Type B pancreatic cell (in vitro differentiated cells): ENCODE measurements at places on chromosomes 13 and 19. TPM values are rescaled to one million over a fixed set of nuclear protein-coding genes. Genes with fewer than 3 reads are reported as not detected.

The GPR4 gene
- total RNA-seq = not detected in 2 replicates

GRCh38 chr19:13097463-13098258 lies 5.0 kb downstream of the LYL1 start:
- no peak for DNase-seq

GRCh38 chr19:42440357-42441048 lies 2.2 kb downstream of the CXCL17 start:
- peak; percentile 78 for DNase-seq

GRCh38 chr13:32845952-32846950 lies 170.0 kb upstream of the KL start:
- DNase-seq = no peak

GRCh38 chr13:85665286-85665685 lies 133.9 kb downstream of the SLITRK6 start:
- no peak for DNase-seq

The CEACAM7 gene
- 4.4 and 8.0 TPM in 2 replicates for total RNA-seq

The ONECUT3 gene
- 0.94 and 5.9 TPM in 2 replicates for total RNA-seq

The PTPRH gene
- 3.9 and 4.3 TPM in 2 replicates for total RNA-seq

The PEX11G gene
- 4.8 and 5.7 TPM in 2 replicates for total RNA-seq

The GFY gene
- not detected in 2 replicates for total RNA-seq

GRCh38 chr19:2391118-2391725 lies 31.2 kb downstream of the TMPRSS9 start:
- DNase-seq = no peak

GRCh38 chr13:36211567-36211966 lies 2.8 kb downstream of the SOHLH2 start:
- no peak for DNase-seq

GRCh38 chr13:110700641-110701040 lies 5.3 kb downstream of the CARS2 start:
- DNase-seq = no peak

The NLRP7 gene
- total RNA-seq = 0.98 TPM in 1 of 2 replicates, not detected in the other

The MAP2K2 gene
- total RNA-seq = 144 TPM in 2 replicates

The CYP4F2 gene
- not detected in 2 replicates for total RNA-seq

DNA sequence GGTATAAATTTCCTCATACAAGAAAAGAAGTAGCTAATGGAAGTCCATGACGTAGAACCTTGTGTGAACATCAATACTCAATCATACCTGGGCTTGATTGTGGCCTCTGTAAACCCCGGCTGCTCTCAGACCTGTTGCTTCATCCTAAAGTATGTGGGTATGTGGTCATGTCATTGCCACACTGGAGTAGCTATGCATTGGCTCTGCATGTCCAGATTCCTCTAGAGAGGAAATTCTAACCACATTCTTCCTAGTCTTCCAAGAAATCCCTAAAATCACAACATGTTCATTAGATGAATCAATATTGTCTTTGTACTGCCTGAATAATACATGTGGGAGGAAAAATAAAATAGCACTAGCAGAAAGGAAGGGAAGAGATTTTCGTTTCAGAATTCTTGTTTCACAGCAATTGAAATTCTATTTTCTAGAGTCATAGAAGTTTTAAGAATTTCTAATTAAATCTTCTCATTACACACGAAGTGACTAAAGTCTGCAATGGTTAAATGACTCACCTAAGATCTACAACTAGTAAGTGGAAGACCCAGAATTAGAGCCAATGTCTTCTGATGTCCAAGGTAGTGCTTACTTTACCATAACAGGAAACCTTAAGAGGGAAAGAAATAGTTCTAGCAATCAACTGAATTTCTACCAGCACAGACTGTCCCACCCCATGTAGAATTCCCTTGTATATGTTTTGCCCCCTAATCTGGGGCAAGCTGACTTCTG lies 28.0 kb downstream of the RXFP2 start:
- DNase-seq = no peak

- DNase-seq = no peak
Observed at GRCh38 chr13:51231456-51231855, 9.3 kb downstream of the FAM124A start.

GRCh38 chr19:6056801-6057650 lies 53.3 kb downstream of the RFX2 start:
- DNase-seq = peak; percentile 64

The JUNB gene
- total RNA-seq = 31.3 and 116 TPM in 2 replicates

The EDNRB gene
- total RNA-seq = 2.1 and 18.2 TPM in 2 replicates

The CEACAM5 gene
- 13.5 and 13.9 TPM in 2 replicates for total RNA-seq

DNA sequence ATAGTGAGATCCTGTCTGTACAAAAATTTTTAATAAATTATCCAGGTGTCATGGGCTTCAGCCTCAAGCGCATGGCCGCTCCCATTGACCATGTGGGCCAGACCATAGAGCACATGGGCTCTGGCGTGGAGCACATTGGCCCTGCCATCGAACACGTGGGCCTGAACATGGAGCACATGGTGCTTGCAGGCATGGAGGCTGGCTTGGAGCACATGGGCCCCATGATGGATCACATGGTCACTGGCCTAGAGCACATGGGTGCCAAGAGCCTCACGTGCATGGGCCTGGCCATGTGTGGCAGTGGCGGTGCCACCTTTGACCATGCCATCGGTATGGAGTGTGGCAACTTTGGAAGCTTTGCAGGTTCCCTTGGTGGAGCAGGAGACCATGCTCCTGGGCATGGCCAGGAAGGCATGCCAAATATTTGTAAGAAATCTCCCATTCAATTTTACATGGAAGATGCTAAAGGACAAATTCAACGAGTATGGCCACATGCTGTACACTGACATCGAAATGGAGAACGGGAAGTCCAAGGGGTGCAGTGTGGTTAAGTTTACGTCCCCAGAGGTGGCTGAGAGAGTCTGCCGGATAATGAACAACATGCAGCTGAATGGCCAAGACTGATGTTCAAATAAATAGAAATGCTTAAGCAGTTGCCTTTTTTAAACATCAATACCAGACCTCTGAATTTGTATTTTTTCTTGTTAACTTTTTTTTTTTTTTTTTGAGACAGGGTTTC lies 21.3 kb upstream of the SLC1A5 start:
- no peak for DNase-seq

DNA sequence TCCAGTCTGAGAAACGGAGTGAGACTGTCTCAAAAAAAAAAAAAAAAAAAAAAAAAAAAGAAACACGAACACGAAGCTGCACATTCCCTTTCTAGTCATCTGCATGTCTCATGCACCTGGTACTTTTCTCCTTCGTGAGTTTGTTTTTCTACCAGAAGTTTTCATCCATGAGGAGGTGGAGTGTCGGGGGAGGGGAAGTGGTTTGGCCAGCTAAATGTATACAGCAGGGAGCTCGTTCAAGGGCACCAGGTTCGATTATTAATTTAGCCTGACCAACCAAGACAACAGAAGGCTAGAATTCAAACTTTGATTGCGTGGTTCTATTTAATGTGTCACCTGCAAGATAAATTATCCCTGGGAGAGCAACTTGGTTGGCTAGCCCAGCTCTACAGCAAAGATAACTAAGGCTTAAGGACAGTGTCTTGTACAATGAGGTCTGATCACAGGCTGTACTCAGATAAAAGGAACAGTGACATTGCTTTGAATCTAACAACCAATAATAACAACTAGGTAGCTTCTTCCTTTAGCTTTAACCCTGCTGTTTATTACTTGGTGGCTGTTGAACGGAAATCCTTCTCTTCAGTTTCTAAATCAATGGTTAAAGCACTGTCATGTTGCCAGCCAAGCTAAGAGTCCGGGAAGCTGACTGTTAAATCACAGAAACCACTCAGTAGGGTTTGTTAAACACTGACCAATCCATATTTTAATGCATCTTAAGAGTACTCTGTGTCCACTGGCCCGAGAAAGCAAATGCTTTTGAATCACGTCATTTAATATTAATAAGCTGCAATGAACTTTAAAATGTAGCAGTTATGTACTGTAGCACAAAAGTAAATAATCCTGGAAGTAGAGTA lies 98.4 kb upstream of the STARD13 start:
- no peak for DNase-seq

DNA sequence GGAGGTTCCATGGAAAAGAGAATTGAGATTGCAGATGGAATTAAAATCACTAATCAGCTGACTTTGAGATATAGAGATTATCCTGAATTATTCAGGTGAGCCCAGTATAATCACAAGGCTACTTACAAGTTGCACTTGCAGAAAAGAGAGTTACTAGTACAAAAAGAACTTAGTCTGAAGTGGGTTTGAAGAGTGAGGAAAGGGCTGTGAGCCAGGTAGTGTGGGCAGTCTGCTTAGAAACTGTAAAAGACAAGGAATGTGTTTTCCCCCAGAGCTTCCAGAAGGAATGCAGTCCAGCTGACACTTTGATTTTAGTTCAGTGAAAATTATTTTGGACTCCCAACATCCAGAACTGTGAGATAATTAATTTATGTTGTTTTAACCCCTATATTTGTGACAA lies 285.4 kb upstream of the GPC6 start:
- no peak for DNase-seq

GRCh38 chr13:55497486-55497885 lies 1643.2 kb upstream of the PRR20A start:
- no peak for DNase-seq
